Stimulated activated CD8-positive, alpha-beta memory T cell treated with anti-CD3 and anti-CD28 coated beads, Interleukin-15, amount 100 ng/mL, for 24 hours (primary cell): ENCODE measurements at places on chromosomes 2 and 18.

GRCh38 chr2:60596411-60596810 is 43.0 kb upstream of the BCL11A start:
- DNase-seq, result no peak

GRCh38 chr18:48613589-48614404 is 75.0 kb downstream of the CTIF start:
- no peak for DNase-seq

DNA sequence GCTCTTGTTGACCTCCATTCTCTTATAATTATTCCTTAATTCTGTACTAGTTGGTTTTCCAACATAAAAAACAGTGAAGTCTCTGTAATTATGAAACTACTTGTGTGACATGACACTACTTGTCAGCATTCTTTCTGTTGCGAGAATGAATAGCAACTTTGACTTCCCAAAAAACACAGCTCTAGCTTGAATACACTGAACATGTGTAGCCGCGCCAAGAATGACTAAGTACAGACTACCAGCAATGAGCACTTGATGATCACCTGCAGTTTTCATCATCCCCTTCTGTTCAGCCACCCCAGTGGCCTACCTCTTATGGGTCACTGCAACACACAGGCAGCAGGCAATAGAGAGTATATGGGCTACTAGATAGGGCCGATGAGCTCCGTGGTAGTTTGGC is 229.3 kb downstream of the TGIF1 start:
- no peak for DNase-seq

DNA sequence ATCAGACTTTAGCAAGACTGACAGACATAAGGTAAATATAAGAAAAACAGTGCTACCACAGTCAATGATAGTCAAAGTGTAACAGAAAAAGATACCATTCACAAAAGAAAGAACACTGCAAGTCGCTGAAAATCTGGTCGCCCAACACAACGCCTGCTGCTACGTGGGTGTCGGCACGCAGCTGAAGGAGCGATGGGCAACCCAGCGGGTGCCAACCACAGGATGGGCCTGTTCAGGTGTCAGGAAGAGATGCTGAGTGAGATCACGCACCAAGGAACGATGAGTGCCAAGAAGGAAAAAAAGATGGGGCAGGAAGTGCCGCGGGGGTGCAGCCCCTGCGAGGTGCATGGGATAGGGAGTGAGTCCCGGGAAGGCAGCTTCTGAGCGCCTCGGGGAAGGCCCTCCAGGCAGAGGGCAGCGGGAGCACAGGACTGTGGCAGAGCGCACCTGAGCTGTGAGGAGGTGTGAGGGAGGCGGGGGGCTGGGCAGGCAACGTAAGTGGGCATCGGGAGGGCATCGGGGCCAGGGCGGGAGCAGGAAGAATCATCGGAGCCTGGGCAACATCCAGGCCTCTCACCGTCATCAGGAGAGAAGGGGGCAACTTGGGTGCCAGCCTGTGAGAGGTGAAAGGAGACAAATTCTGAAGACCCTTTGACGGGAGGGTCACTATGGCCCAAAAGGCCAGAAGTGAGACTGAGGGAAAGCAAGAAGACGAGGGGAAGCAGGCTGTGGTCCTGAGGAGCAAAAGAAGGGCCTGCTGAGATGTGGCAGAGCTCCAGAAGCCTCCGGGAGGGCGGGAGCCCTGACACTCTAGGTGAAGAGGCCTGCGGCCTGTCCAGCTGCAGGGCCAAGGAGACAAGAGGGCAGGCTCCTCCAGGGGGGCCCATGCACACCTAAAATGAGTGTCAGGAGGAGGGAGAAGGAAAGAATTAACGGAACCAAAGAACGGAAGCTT is 14.8 kb upstream of the MTERF4 start:
- DNase-seq, result no peak

DNA sequence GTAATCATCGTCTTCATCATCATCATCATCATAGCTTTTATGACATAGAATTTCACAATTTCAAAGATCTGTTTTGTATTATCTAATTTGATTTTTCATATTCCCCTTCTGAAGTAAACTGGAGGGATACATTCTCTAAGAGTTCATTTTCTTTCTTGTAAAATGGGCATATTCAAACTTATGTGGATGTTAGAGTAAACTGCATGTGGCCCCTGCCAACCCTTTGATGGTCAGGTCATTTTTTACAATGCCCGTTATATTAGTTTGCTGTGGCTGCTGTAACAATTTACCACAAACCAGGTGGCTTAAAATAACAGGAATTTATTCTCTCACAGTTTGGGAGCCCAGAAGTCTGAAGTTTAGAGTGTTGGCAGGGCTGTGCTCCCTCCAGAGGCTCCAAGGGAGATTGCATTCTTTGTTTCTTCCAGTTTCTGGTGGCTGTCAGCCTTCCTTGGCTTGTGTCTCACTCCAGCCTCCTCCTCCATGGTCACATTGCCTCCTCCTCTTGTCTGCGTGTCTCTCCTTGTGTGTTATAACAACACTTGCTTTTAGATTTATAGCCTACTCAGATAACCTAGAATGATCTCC is 127.5 kb upstream of the MMADHC start:
- DNase-seq, result no peak

DNA sequence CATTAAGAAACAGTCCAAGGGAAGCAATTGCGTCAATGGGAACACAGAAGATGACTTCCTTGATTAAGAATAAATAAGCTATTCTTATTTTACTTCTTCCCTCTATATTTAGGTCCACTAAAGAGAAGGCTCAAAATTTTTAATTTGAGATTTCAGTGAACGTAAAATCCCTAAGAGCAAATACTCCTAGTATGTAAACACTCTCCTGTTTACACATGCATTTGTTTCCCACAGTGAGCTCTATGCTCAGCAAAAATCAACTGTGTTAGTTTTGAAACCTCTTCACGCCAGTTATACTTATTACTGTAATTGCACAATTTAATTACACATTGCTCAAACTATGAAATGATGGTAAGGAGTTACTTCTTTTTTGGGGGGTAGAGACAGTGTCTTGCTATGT is 8.8 kb downstream of the SLC39A6 start:
- no peak for DNase-seq

- no peak for DNase-seq
These were observed 26.3 kb upstream of the MOCOS start for GRCh38 chr18:36160959-36161371.

DNA sequence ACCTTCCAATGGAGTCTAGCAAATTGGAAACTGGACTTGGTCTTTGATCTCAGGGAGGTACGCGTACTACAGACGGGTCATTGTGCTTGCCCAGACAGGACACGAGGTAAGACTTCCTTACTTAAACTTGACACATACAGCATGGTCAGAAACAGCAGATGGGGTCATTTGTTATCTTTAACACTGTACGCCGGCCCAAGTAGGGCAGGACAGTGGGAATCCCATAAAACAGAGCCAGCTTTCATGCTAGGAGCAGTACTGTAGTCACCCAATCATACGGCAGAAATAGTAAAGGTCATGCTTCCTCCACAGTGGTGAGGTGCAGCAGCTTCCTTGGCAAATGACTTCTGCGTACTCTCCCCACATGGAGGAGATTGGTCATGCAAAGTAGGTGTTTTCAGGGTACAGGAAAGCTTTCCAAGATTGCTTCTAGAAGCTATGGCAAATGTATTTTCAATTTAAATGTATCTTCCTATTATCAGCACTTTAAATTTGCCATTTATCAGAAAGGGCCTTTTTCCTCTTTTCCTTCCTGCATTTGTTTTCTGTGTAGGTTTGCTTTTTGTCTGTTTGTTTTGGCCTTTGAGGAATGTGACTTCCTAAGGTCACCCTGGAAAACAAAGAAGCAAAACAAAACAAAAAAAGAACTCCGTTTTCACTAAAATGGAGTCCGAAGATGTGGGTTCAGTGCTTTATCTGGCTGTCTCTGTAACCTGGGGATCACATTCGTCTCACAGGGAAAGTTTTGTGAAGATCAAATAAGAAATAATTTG is 74.0 kb upstream of the DSG1 start:
- DNase-seq, result no peak
